ENCODE measurements at places on chromosomes 2 and 18. TPM values are rescaled to one million over a fixed set of nuclear protein-coding genes. Genes with fewer than 3 reads are reported as not detected.

DNA sequence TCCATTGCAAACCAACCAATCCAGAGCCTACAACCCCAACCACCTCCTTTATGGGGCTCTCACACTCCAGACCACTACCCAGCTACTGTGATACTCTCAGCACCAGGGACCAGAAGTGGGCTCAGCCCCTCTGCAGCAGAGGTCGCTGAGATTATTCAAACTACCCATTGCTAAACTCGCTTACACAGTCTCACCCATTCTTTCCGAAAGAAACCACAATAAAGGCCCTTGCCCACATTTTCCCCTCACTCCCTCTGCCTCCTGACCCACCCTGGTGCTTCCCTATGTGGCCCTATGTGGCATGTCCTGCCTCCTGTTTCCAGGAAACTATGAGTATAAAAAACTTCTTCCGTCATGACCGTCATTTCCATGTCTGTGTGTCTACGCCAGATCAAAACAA is 10.7 kb downstream of the TEX51 start:
- H3K27me3 ChIP-seq = no peaks in the 10 kb centered on the region
- no peaks in the 10 kb centered on the region for H3K36me3 ChIP-seq
- DNase-seq = no peak

DNA sequence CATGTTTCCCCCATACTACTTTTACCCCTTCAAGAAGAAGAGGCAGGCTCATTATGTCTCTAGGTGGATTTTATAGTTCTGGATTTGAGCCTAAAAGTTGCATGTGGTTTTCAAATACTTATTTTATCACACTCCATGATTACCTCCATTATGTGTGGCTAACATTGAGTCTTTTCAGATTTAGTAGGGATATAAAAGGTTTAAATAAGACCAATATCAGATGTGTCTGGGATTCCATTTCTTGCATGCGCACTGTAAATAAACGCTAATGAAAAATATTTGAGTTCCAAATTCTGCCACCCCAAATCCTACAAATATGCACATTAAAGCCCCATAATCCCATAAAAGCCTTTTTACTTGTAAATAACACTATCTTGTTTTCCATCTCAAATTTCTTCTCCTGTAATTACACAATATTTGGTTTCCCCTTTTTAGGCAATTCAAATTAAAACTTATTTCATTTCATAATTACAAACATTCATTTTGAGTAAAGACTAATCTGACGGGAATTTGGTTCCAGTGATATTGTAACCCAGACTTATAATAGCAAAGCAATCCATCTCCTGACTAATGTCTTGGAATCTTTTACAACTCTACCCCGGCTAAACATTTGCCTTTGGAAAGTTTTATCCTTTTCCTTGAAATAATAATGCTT is 600.0 kb downstream of the SLC4A3 start:
- no peaks in the 10 kb centered on the region for H3K27me3 ChIP-seq
- no peaks in the 10 kb centered on the region for H3K36me3 ChIP-seq
- no peaks in the 10 kb centered on the region for H3K4me1 ChIP-seq
- no peak for DNase-seq
- no peak overlapping the region for H3K27ac ChIP-seq
- no peak overlapping the region for H3K4me3 ChIP-seq

- peak overlapping the region; percentile 38 for H3K27ac ChIP-seq
- peaks cover 2% of the 10 kb centered on the region for H3K27me3 ChIP-seq
- no peaks in the 10 kb centered on the region for H3K36me3 ChIP-seq
- peak overlapping the region; percentile 47 for H3K4me3 ChIP-seq
- H3K4me1 ChIP-seq = peaks cover 45% of the 10 kb centered on the region
Measured at GRCh38 chr2:74436848-74437695, 4.7 kb downstream of the RTKN start.

Gene SKA1
- 0.71 TPM for total RNA-seq

DNA sequence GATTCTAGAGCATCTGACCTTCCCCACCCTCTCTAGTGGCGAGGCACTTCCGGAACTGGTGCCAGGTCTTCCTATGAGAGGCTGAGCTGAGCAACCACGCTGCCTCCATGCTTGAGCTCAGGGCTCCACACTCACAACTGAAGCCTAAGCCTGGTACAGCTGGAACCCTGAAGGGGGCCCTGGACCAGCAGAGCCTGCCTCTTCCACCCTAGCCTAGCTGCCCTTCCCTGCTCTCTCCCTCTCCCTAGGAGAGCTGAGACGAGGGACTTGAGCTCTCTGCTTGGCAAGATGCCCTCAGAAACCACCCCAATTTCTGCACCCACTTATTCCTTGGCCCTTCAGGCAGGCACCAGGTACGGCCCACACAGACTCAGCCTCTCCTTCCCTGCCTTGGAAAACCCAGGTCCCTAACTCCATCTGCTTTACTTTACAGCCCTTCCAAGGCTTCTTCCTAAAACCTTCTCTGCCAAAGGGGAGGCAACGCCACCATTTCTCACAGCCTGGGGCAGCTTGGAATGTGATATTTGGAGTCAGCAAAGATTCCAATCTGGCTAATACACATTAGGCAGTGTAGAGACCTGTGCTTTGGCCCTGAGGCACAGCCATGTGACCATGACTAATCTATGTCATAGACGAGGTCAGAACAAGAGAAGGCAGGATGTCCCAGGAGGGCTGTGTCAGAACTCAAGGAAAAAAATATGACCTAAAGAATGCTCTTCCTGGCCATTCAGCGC is 18.8 kb downstream of the COX7A2L start:
- H3K36me3 ChIP-seq = peaks cover 69% of the 10 kb centered on the region
- H3K27ac ChIP-seq = no peak overlapping the region
- H3K4me1 ChIP-seq = peaks cover 7% of the 10 kb centered on the region
- no peaks in the 10 kb centered on the region for H3K27me3 ChIP-seq
- DNase-seq = no peak

Gene ESPNL
- total RNA-seq = 0.42 TPM

Gene SNED1
- 44.7 TPM for total RNA-seq

Gene ASIC4
- total RNA-seq = not detected

Gene DNER
- total RNA-seq = not detected

DNA sequence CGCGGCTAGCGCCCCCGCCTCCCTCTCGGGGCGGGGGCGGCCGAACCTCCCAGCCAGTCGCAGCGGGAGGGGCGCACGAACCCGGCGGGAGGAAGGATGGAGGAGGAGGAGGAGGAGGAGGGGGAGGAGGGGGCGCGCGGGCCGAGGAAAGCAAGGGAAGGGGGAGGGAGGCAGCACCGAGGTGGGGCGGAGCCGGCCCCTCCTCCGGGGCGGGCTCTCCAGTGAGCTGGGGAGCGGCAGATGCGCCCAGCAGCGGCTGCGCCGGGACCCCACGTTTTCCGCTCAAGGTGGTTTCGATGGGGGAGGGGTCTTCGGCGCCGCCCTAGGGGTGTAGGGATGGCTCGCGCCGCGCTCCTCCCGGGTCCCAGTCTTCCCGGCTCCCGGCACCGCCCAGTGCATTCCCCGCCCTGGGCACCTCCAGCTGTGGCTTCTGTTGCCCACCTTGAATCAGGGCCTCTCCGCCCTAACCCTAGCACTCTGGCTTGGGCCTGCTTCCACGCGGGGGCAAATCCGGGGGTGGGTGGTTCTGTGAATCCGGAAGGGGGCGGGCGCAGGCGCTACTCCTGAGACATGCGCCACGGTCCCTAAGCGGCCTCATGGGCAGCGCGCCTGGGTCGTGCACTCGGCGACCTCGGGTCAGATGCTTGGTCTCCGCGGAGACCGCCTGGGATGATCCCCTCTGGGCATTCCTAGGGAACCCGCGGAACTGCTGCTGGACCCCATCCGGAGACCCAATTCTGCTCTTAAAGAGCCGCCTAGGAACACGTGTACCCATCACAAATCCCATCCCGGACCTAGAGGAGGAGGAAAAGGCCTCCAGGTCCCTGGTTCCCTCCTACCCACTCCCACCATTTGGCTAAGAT is at the start of gene FBXO41:
TSS of gene FBXO41 (minus strand) at position 183 of the 863 bp plus-strand sequence. CDS start 14,848 bp downstream, outside the sequence.
- H3K27me3 ChIP-seq = no peaks in the 10 kb centered on the region
- peaks cover 36% of the 10 kb centered on the region for H3K4me1 ChIP-seq
- peak within 1 kb of the TSS; percentile 82 for H3K4me3 ChIP-seq
- H3K27ac ChIP-seq = peak within 1 kb of the TSS; percentile 89

Gene FOXI3
- total RNA-seq = not detected

Gene LYPD1
- total RNA-seq = not detected

- no peaks in the 10 kb centered on the region for H3K36me3 ChIP-seq
- H3K27ac ChIP-seq = no peak overlapping the region
Measured at GRCh38 chr2:237636578-237636977, 9.2 kb downstream of the LRRFIP1 start.

- H3K4me3 ChIP-seq = no peak overlapping the region
- H3K27ac ChIP-seq = no peak overlapping the region
- DNase-seq = no peak
- no peaks in the 10 kb centered on the region for H3K36me3 ChIP-seq
Measured at GRCh38 chr2:174740721-174741120, 23.6 kb downstream of the CHRNA1 start.

Gene DHRS9
- total RNA-seq = 0.71 TPM

Gene SPATA3
- total RNA-seq = not detected

Gene PRKAG3
- not detected for total RNA-seq

DNA sequence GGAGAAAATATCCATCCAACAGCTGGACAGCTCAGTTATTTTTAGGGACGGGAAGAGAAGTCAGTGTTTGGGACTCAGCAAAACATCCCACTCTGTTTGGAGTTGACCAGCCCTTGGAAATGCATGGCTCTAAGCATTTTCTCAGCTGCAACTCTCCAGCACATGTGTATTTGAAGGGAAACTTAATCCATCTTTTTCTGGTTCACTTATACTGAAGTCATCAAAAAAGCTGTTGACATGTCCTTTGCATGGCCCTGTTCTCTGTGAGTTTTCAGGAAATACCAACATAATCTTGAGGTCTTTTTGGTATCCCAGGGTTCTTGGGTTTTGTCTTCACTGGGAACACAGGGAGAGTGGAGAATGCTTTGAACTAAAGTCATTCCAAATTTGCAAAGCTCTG is 91.9 kb upstream of the CELF4 start:
- no peak for DNase-seq
- no peak overlapping the region for H3K27ac ChIP-seq
- H3K36me3 ChIP-seq = no peaks in the 10 kb centered on the region
- no peaks in the 10 kb centered on the region for H3K27me3 ChIP-seq

- no peaks in the 10 kb centered on the region for H3K27me3 ChIP-seq
- DNase-seq = no peak
- H3K4me1 ChIP-seq = peaks cover 33% of the 10 kb centered on the region
Measured at GRCh38 chr2:152710713-152711112, 6.5 kb downstream of the PRPF40A start.

DNA sequence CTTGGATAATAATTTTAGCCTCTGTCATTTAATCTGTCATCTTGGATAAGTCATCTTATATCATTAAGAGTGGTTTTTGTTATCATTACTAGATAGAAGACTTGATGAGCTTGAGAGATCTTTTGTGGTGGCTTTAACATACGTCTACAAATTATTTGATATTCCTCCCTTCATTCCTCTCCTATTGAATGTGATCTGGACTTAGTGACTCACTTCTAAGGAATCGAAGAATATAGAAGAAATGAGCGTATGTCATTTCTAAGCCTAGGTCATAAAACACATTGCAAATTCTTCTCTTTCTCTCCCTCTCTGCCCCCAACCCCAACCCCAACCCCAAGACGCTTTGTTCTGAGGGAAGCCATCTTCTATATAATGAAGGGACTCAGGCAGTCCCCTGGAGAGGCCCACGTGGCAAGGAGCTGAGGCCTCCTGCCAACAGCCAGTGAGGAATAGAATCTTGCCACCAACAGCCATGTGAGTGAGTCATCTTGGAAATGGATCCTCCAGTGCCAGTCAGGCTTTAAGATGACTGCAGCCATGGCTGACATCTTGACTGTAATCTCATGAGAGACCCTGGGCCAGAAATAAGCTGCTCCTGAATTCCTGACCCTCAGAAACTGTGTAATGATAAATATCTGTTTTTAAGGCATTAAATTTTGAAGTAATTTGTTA is 221.6 kb upstream of the SP5 start:
- H3K4me3 ChIP-seq = no peak overlapping the region
- peaks cover 9% of the 10 kb centered on the region for H3K27me3 ChIP-seq
- no peak for DNase-seq
- H3K4me1 ChIP-seq = no peaks in the 10 kb centered on the region

GRCh38 chr2:218564056-218564455 is 4.1 kb downstream of the USP37 start:
- peaks cover 19% of the 10 kb centered on the region for H3K4me1 ChIP-seq
- peaks cover 56% of the 10 kb centered on the region for H3K36me3 ChIP-seq
- H3K27me3 ChIP-seq = no peaks in the 10 kb centered on the region

DNA sequence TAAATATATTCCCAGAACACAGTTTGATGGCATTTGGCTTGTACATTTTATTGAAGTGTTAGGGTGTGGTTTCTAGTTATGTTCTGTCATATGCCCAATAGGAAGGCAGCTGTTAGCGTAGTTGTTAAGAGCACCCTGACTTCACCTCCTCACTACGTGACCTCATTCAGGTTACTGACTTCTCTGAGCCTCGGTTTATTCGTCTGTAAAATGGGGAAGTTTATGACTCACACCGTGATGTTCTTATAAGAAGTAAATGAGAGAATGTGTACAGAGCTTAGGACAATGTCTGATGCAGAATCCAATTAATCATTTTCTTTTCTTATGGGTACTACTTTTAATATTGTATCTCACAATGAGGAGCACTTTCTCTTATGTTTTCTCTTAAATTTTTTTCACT is 226.0 kb downstream of the PTPRM start:
- H3K4me1 ChIP-seq = no peaks in the 10 kb centered on the region
- no peak overlapping the region for H3K4me3 ChIP-seq
- no peak for DNase-seq
- H3K36me3 ChIP-seq = no peaks in the 10 kb centered on the region
- no peak overlapping the region for H3K27ac ChIP-seq
- H3K27me3 ChIP-seq = no peaks in the 10 kb centered on the region

- no peak overlapping the region for H3K27ac ChIP-seq
- H3K27me3 ChIP-seq = no peaks in the 10 kb centered on the region
- H3K4me3 ChIP-seq = no peak overlapping the region
- peaks cover 41% of the 10 kb centered on the region for H3K4me1 ChIP-seq
- H3K36me3 ChIP-seq = no peaks in the 10 kb centered on the region
- no peak for DNase-seq
Measured at GRCh38 chr2:37582481-37583220, 88.8 kb downstream of the CDC42EP3 start.

DNA sequence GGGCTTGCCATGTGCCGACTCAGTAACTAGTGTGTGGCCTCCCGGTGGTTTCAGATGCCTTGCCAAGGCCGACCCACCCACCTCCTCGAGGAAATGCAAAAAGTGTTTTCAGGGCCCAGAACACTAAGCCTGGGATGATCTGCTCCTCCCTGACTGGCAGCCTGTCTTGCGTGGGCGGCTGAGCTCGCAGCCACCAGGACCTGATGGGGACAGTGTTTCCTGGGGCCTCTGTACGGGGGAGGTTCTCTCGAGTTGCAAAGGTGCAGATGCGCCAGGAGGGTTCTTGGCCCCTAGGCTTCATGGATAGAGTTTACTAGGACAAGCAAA is 85.2 kb downstream of the GLI2 start:
- no peak overlapping the region for H3K27ac ChIP-seq
- no peak overlapping the region for H3K4me3 ChIP-seq
- H3K36me3 ChIP-seq = no peaks in the 10 kb centered on the region
- DNase-seq = no peak

GRCh38 chr2:40230707-40231432 is 221.0 kb downstream of the SLC8A1 start:
- no peaks in the 10 kb centered on the region for H3K27me3 ChIP-seq
- no peak for DNase-seq
- no peak overlapping the region for H3K27ac ChIP-seq
- H3K36me3 ChIP-seq = no peaks in the 10 kb centered on the region
- no peak overlapping the region for H3K4me3 ChIP-seq

All from activated B cell treated with CpG ODN at 0.5 μM for 24 hours (primary cell).